ENCODE measurements at places on chromosomes 1 and 21.
A peak's percentile ranks its signal among the peaks of the same experiment; 100 is the strongest.

DNA sequence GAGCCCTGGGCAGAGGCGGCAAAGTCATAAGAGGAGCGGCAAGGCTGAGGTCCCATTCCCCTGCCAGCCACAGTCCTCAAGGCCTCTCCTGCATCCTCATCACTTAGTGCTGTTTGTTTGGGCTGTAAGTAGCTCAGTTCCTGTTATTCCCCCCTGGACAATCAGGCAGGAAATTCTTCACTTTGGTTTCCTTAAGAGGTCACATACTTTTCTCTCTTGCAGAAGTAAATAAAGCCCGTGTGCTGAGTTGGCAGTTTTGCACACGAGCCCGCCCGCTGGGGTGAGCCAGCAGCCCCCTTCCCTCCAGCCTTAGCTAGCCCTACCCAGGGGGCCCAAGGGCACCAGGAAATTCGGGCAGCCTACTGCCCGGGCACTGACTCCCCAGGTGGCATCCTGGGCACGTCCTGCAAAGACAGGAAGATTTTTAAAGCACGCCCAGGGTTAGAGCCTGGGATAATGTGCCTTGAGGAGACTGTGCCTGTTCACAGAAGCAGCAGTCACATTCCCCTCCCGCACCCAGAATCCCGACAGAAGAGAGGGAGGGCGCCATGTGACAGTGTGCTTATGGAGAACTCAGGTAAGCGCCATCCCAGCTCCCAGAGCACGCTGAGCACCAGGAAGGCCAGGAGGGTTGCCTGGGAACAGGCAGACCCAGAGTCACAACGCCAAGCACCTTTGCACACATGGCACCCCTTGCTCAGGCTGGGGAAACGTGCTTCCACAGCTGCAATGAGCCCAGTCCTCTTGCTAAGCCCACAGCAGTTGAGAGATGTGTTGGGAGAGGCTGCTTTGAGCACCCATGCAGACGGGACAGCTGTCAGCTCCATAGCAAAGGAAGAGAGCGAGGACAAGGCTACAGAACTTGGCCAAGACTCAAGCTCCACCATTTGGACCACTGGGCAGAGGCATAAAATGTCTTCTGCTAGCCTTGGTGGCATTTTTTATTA, 144.5 kb upstream of the TMEM51 start:
- no peak for DNase-seq

- no peak for DNase-seq
Measured at GRCh38 chr1:97784661-97785060, 136.2 kb downstream of the DPYD start.

GRCh38 chr1:92277105-92277723, 21.6 kb downstream of the GLMN start:
- peak; percentile 45 for DNase-seq

DNA sequence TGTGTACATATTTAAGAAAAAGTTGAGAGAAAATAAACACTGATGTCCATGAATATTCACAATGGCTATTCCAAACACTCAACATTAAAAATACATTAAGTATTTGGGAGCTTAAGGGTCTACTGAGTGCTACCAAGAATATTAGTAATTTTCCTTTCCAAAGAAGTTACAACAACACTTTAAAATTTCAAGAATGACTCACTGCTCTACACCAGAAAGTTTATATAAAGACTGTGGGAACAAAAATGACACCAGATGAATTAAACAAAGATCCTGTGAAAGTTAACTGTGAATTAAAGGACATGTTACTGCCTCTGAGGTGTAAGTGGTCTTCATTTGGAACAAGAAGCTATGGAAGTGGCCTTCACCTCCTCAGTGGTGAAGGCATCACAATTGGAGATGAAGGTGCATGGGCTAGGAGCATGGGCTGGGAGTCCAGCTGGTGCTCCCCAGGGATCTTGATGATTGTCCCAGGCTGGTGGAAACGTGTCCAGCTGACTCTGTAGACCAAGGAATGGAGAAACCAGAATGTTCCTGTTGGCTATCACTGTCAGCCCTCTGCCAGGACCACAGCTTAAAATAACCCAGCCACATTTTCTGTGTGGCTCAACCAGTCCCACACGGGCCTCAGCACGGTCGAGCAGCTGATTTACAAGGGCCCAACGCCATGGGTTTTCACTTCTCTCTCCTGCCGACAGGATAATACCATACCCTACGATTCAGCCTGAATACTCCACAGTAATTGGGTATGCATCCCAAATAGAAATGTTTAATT, 28.8 kb downstream of the TAF5L start:
- no peak for DNase-seq

GRCh38 chr1:111847466-111847865, 91.8 kb downstream of the DDX20 start:
- DNase-seq, result no peak

DNA sequence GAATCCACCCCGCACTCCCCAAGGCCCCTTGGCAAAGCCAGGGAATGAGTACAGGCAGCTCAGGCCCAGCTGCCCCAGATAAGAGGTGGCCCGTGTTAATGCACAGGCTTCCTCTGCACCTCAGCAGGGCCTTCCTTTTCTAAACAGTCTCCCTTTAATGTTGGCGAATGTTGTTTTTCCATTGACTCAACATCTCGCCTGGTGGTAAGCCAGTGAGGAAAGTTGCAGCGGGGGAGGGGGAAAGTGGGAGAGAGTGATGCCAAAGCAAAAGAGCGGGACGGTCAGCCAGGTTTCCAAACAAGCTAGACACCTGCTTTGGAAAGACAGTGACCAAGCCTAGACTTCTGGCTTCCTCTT, 10.3 kb upstream of the PROX1 start:
- no peak for DNase-seq

GRCh38 chr21:45224189-45224938, 63.3 kb downstream of the POFUT2 start:
- DNase-seq, result no peak

DNA sequence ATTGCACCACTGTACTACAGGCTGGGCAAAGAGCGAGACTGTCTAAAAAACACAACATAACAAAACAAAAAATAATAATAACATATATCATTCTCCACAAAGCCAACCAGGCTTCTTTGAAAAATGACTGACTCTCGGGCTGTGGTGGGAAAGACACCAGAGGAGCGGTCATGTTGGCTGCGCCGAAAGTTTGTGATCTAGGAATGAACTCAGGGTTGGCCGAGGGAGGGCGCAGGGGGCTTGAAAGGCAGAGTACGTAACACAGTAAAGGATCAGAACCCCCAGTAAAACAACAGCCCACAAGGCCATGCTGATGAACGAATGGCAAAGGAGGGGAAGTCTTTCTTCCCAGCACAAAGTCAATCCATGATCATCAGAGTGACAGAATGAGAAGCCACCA, 4.7 kb downstream of the SLC35E2B start:
- DNase-seq, result no peak

- no peak for DNase-seq
Measured at GRCh38 chr1:235403593-235403992, 36.4 kb downstream of the TBCE start.

DNA sequence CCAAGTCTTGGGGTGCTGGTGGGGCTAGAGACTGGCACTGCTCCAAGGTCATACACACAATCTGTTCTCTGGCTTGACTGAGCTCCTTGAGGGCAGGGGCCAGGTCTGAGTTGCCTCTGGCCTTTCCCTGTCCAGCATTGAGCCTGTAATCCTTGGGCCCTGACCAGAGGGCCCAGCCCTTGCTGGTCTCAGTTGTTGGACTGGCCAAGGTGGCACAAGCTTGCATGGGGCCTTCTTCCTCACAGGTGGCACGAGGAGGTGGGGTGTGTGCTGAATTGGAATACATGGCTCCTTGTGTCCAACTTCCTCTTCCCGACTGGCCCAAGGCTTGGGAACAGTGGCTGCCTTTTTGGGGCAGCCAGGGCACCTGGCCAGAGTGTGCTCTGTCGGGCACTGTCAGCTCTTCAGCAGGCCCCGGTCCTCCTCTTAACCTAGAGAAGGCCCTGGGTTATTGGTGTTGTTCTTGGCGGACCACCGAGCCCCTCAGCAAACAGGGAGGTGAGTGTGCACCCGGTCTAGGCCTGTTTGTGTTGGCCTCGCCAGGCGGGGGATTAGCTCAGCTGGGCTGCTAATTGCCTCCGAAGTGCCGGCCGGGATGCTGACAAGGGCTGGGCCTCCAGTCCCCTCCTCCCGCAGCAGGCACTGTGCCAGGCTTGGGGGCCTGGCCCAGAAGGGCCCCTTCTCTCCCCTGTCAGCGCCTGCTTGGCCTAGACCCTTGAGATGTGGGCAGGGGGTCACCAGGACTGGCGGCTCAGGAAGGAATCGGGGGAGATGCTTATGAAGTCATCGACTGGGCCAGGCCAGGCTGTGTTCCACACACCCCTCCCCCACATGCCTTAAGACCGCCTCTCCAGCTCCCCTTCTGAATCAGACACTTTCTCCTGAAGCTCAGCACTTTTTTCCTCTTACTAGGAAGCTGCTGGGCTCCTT, 28.5 kb downstream of the WNT4 start:
- DNase-seq, result peak; percentile 44

GRCh38 chr1:6594977-6595740, 7.5 kb downstream of the KLHL21 start:
- DNase-seq, result no peak

DNA sequence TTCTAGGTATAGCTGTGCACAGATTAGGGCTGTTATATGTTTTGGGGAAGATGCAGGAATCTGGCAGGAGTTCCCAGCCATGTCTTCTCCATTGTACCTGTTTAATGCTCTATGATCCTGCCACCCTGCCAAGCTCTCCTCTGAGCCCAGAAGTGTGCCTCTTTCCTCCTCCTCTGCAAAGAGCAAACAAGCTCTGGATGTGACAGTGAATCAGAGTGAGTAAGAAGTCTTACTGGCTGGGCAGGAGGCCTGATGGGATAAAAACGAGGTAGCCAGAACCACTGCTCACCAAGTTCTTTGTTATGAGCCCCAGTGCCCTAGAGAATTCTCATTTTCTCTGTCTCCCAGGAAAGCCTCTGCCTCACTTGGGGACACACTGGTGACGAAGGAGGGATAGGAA, 69.0 kb downstream of the BRINP2 start:
- DNase-seq, result no peak

DNA sequence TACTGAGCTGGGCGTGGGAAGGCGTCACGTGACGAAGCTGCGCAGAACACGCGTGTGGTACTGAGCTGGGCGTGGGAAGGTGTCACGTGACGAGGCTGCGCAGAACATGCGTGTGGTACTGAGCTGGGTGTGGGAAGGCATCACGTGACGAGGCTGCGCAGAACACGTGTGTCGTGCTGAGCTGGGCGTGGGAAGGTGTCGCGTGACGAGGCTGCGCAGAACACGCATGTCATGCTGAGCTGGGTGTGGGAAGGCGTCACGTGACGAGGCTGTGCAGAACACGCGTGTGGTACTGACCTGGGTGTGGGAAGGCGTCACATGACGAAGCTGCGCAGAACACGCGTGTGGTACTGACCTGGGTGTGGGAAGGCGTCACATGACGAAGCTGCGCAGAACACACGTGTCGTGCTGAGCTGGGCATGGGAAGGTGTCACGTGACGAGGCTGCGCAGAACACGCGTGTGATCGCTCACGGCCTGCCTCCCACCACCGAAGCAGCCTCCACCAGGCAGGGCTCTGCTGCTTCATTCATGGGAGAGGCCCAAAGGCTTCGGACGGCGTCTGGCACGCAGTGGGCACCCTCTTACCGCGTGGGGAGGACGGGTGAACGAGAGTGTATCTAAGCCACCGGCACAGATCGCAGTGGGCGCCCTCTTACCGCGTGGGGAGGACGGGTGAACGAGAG, 24.0 kb downstream of the CFAP74 start:
- DNase-seq, result no peak

DNA sequence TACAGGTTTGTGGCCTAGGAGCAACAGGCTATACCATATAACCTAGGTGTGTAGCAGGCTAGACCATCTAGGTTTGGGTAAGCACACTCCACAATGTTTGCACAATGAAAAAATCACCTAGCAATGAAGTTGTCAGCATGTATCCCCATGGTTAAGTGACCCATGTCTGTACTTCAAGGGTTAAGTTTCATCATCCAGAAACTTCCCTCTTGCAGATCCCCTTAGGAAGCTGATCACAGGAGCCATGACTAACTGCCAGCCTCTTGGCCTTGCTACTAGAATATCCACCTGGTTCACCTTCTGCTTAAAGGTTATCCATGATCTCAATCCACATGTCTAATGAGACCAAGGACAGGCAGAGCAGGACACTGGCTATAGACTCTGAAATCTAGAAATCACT, 3.5 kb upstream of the UBXN10 start:
- no peak for DNase-seq
